Gastrocnemius medialis (tissue), 4 donors: ENCODE measurements at places on chromosomes 11 and 22.

- DNase-seq: no peak
Observed at GRCh38 chr11:112826788-112827187, 134.4 kb upstream of the NCAM1 start.

- no peak for DNase-seq
Observed at GRCh38 chr11:3827434-3828186, 13.1 kb downstream of the RHOG start.

DNA sequence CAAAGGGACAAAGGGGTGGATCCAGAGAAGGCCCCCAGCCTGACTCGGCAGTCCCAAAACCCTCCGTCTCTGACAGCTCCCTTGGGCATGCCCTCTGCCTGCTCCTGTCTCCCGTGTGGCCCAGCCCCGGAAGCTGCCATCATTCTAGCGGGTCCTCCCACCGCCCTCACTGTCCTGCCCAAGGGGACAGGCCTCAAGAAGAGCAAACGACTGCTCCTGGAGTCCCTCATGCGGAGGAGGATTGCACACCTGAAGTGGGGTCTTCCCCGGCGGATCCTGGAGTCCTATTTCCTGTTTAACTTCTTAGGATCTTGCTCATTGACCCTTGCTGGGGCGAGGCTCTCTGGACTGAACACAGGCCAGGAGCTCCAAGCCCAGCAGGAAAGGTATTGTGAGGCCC lies 2.6 kb upstream of the MEI1 start:
- no peak for DNase-seq

- no peak for DNase-seq
Observed at GRCh38 chr22:40628354-40629042, 8.0 kb downstream of the MRTFA start.
